ENCODE measurements at places on chromosomes 12 and 14.

DNA sequence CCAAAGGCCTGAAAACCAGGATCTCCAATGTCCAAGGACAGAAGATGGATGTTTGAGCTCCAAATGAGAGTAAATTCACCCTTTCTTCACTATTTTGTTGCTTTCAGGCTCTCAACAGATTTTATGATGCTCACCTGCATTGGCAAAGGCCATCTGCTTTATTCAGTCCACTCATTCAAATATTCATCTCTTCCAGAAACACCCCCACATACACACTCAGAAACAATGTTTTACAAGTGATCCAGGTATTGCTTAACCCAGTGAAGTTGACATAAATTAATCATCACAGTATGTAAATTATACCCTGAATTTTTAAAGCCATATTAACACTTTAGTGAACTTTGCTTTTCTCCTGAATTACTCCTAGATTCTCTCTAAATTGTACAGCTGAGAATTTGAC lies 63.3 kb downstream of the DUSP6 start:
- DNase-seq = no peak

DNA sequence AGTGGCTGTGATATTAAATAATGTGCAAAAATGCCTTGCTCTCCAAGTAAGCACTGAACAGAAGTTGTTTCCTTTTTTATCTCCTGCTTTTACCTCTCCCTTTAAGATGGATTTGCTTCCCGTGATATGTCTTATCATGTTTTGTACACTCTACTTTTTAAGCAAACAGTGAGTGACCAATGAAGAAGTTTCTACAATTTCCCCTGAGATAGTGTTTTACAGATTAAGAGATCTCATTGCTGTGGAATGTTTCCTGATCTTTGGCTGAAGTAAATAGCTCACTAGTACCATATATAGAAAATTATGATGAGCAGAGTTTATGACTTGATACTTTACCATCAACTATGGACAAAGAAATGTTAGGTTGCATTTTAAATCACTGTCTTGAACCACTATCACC lies 184.8 kb upstream of the PDE3A start:
- no peak for DNase-seq

DNA sequence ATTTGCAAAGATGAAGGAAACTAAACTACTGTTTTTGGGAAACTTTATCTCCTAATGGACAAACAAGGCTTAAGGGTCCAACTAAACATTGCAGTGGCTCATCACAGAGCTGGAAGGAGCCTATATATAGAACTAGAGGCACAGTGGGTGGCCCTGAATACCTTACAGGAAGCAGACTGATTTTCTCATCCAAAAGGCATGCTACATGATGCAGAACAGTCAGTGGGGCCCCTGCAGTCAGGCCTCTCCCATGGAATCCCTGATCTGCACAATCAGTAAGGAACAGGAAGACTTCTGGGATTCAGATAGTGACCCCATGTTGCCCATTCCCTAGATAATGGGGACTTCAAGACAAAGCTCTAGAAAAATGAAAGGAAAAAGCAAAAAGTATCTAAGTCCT lies 1.9 kb upstream of the LLPH start:
- no peak for DNase-seq

DNA sequence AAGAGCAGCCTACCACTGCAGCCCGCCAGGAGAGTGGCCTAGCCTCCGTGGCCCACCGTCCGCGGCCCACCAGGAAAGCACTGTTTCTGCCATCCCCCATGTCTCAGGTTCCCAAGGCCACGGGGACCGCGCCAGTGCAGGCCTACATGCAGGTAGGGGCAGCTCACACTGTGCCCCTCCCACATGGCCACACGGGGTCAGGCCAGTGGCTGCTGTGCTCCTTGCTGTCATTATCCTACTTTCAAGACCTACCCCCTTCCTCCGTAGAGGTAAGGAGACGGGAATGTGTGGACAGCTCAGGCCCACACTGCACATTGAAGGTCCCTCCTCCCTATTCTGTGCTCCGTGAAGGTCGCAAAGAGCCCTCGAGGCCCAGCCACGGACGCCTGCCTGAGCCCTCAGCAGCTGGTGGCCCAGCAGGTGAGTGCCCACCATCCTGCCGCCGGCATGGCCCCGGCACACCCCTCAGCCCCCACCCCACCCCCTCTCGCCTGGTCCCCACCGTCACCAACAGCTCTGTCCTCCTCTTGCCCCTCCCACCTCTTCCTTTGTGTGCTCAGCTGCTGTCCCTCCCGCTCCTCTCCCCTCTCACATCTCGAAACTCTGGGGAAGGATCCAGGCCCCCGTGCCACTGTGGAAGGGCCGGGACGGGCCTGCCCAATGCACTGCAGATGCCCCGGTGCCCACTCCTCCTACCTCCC lies 10.0 kb downstream of the DDX51 start:
- peak; percentile 89 for DNase-seq

DNA sequence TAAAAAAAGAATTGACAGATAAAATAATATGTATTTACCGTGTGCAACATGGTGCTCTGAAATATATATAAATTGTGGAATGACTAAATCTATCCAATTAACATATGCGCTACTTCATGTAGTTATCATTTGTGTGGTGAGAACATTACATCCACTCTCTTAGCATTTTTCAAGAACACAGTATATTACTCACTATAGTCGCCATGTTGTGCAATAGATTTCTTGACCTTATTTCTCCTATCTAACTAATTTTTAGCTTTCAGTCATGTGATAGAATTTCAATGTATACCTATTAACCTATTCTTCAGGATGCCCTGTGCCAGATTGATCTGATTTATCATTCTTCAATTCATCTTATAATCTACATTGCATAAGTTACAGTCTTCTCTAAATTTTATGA lies 178.6 kb downstream of the BCAT1 start:
- DNase-seq = no peak

- no peak for DNase-seq
Measured at GRCh38 chr12:66388517-66388916, 86.2 kb downstream of the HELB start.

- DNase-seq = no peak
Measured at GRCh38 chr14:97379091-97379531, 581.9 kb downstream of the VRK1 start.

- DNase-seq = peak; percentile 59
Measured at GRCh38 chr14:49553106-49553505, 33.1 kb downstream of the RPS29 start.

- no peak for DNase-seq
Measured at GRCh38 chr12:114272605-114273004, 133.3 kb downstream of the TBX5 start.

DNA sequence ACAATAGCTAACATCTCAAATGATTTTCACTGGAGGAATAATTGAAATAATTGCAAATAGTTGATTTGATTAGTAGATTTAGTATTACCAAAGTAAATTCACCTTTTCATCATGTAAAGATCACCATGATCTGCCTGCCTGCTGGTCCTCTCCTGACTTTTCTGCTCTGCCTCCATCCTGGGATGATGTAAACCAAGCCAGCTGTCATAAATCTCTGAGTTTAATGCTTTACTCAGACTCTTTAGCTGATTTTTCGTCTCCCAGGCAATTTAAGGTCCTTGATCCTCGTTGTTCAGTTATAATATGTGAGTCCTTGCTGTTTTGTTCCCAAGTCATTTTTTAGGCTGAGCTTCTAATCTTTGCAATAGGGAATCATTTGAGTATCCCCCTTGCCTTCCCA lies 138.0 kb downstream of the ANO4 start:
- DNase-seq = no peak

- DNase-seq = no peak
Measured at GRCh38 chr12:119911182-119911581, 34.1 kb upstream of the CIT start.

DNA sequence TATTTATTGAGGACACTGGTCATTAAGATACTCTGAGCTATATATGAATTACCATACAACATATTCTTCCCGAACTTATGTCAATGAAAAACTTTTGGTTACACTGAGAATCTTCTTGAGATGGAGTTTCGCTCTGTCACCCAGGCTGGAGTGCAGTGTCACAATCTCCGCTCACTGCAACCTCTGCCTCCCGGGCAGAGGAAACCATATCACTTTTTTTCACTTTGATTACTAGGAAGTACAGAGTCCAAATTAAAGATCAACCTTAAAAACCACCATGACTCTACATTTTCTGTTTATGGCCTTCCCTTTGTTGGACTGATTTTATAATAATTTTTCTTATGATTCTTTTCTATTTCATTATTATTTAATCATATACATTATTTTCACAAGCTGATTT lies 336.5 kb downstream of the FSCB start:
- no peak for DNase-seq

DNA sequence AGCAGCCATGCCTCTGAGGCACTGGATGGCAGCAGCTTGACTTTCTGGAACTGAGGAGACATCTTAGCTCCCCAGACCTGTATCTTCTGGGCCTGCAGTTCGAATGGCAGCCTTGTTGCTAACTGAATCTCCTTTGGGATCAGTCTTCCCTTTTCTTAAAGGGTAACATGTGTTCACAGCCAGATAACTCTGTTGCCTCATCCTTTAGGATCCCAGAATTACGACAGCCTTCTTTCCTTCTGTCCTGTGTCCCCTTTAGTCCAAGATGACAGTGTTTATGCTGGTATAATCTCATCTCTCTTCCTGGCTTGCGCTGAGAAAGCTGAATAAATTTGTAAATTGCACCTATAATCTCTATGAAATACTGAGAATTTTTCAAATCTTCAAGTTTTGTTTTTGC lies 9.1 kb upstream of the ERC1 start:
- no peak for DNase-seq

DNA sequence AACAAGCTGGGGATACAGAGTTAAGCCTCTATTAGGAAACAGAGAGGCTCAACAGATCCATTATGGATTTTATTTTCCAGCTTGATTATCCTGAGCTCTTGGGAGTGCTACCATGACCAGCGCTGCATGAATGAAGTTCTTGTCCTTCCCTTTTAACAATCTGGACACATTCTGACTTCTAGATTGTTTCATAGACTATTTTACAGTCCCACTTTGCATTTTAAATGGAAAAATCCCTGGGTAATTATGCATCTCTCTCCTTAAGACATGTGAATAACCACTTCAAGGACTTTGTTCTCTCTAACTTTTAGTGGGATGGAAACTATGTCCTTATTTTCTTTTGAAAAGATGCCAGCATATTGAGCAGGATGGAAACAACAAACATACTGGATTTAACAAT lies 2.0 kb downstream of the CCDC198 start:
- no peak for DNase-seq

DNA sequence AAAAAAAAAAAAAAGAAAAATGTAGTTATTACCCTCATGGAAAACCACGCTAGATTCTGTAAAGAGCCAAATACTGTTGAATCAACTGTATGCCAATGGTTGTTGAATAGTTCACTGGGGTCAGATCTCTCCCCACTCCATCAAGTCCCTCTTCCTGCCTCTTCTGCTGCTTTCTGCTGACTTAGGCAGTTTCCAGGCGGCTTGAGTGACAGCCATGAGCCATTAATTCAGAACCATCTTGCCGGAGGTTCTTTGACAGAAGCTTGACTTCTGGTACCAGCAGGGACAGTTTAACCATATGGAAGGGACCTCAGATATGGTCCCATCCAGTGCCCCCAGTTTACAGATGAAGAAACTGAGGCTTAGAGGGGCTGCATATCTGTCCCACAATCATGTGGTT lies 34.5 kb downstream of the TSPAN11 start:
- no peak for DNase-seq

DNA sequence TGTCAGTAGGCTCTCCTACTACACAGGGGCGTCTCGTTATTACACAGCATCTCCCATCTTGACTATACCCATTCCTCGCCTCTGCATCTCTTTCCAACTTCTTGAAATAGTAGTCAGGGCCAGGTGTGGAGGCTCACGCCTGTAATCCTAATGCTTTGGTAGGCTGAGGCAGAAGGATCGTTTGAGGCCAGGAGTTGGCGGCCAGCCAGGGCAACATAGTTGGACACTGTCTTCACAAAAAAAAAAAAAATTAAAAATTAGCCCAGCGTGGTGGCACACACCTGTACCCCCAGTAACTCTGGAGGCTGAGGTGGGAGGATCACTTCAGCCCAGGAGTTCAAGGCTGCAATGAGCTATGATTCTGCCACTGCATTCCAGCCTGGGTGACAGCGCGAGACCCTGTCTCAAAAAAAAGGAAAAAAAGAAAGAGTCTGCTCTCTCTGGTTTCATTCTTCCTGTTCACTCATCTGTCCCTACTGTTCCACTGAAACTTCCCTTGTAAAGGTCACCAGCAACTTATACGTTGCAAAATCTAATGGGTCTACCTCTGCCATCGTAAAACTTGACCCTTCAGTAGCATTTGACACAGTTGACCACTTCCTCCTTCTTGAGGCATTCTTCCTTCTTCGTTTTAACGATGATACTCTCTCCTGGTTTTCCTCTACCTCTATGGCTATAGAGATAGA lies 41.0 kb upstream of the PTGR2 start:
- DNase-seq = no peak

- DNase-seq = no peak
Measured at GRCh38 chr12:91663744-91664143, 481.1 kb upstream of the DCN start.

DNA sequence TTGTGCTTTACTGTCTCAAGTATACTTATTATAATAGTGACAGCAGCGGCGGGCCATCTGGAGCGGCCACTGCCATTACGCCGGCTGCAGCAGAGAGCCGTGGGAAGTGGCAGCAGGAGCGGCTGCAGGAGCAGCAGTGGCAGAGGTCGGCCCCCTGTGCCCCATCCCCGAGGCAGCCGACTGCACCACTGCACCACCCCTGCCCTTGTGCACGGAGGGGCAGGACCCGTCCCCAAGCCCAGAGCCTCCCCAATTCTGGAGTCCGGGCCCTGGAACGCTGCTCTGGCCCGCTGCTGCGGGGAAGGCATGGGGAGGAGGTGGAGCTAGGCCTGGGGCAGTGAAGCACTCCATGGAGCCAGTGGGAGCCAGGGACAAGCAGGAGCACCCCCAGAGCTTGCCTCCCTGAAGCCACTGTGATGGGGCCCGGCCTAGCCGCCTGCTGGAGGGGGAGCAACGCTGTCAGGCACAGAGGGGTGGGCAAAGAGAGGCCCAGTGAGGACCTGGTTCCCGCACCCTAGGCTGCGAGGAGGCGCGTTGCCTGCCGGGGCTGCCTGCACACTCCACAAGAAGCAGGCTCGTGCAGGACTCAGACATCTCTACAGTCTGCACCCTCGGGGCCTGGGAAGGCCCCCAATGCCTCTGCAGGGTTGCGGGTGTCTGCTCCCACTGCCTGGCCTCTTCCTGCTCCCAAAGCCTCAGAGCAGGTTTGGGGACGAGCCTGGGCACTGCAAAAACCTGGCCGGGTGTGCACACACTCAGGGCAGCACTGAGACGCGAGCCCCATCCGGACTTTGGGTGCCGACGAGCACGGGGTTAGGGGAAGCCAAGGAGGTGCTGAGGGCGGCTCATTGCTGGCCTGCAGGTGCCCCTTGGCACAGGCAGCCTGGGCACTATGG lies 74.2 kb upstream of the RASSF8 start:
- DNase-seq = peak; percentile 29
